ENCODE measurements at places on chromosomes 4 and X.

- no peak for DNase-seq
These were observed 444.9 kb downstream of the RAPGEF2 start for GRCh38 chr4:159547645-159548308.

GRCh38 chrX:107325467-107325866 is 119.1 kb downstream of the DNAAF6 start:
- no peak for DNase-seq

DNA sequence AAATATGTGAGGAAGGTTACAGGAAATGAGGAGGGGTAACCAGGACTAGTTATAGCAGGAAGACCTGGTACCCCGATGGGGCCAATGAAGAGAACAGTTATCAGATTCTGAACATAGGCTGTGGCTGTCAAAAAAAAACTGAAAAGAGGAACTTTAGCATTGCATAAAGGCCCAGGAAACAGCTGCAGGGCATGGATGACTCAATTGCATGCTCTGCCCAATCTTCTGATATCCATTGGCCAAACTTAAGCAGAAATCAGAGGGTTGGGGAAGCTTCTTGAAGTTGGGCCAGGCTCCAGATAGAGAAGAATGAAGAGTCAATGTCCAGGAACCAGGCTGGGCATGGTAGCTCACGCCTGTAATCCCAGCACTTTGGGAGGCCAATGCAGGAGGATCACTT is 1222.4 kb upstream of the PRKX start:
- no peak for DNase-seq

DNA sequence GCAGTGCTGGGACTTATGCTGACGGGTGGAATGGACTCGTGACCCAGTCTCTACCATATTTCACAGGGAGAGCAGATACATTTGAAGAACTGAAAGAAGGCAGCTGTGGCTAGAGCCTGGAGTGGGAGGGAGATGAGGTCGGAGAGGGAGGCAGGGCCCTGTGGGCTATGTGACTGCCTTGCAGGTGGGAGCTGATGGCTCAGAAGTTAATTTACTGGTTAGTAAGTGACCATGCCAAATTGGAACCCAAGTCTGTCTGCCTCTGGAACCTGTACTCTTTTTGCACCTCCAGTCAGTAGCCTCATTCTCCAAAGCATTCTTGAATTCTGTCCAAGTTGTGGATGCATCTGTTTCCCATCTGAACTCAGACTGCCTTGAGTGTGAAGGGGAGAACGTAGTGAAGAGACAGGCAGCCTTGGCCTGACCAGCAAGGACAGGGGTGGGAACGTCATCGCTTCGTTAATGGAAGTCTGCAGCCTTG is 92.3 kb downstream of the REPS2 start:
- no peak for DNase-seq

DNA sequence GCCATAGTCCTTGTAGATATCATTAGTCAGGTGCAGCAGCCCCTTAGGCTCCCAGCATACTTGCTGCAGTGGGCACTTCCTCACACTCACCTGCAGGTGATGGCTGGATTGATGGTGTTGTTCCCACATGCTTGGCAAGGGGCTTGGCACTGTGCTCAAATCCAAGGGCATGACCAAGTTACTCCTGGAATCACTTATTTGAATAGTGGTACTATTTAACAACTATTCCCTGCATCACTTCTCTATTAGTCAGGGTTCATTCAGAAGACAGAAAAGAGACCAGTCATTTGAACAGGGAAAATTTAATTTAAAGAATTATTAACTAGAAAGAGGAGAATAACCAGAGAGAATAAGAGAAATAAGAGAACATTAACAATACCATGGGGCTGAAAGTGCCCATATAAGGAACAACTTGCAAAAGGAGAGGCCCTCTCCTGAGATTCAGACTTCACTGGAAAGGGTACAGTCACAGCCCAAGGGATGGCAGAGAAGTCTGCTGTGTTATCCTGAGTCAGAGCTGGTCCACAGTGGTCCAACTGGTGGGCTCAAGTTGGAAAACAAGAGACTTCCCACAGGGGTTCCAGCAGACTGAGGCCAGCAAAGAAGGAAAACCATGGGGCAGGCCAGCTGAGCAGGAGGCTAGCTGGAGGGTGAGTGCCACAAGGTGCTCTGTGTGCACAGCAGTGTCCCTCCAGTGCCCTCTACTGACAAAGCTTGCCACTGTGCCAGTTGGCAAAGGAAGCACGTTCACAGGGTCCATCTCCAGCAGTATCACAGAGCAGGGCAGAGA is 9.8 kb downstream of the SPP1 start:
- no peak for DNase-seq

GRCh38 chr4:4323705-4324534 is 33.9 kb downstream of the ZBTB49 start:
- DNase-seq, result no peak

- DNase-seq, result no peak
These were observed 78.1 kb upstream of the FSTL5 start for GRCh38 chr4:162241857-162242256.

GRCh38 chr4:7929118-7929951 is 10.3 kb downstream of the AFAP1 start:
- DNase-seq, result no peak

GRCh38 chr4:137032222-137032621 is 500.1 kb downstream of the PCDH18 start:
- no peak for DNase-seq

DNA sequence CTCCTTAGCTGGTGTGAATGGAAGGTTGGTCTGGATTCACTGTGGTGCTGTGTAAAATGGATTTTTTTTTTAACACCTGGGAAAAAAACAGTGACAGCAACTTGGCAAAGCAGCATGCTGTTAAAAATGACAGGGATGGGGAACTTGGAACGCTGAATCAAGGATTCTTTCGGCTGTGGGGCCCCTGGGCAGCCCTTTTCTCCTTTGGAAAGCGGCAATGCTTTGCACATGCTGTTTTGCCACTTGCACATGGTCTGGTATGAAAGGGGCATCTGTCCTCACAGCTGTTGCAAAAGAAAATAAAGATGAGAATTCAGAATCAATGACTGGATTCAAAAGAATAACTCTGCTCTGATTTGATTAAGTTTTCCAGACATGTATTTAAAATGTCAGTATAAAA is 10.7 kb upstream of the PIGA start:
- DNase-seq, result no peak

DNA sequence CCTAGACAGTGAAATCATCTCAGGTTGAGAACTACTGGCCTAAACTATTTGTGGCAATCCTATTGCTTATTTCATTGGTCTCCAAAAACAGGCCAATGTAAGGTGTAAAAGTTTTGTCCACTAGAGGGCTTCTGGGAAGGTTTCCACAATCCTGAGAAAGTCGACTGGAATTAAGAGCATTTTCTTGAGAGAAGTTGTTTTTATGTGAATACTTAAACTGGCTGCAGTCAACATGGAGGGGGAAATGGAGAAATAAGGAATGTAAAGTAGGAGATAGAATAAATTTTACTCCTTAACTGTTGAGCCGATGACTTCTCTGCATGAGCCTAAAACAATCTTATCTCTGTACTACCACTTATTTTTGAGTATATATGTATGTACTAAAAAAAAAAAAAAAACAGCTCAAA is 11.0 kb upstream of the EIF4E start:
- no peak for DNase-seq

DNA sequence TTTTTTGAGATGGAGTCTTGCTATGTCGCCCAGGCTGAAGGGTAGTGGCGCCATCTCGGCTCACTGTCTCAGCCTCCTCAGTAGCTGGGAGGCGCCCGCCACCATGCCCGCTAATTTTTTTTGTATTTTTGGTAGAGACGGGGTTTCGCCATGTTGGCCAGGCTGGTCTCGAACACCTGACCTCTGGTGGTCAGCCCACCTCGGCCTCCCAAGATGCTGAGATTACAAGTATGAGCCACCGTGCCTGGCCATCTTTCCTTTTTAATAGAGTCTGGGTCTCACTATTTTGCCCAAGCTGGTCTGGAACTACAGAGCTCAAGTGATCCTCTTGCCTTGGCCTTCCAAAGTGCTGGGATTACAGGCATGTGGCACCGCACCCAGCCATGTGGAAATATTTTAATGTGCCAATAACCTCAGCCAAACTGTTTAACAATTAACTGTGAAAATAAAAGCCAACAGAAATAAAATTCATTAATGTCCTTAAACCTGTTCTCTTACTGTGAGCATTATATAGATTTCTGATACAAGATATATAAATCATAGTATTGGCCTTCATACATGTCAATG is 16.3 kb downstream of the PDS5A start:
- DNase-seq, result no peak

DNA sequence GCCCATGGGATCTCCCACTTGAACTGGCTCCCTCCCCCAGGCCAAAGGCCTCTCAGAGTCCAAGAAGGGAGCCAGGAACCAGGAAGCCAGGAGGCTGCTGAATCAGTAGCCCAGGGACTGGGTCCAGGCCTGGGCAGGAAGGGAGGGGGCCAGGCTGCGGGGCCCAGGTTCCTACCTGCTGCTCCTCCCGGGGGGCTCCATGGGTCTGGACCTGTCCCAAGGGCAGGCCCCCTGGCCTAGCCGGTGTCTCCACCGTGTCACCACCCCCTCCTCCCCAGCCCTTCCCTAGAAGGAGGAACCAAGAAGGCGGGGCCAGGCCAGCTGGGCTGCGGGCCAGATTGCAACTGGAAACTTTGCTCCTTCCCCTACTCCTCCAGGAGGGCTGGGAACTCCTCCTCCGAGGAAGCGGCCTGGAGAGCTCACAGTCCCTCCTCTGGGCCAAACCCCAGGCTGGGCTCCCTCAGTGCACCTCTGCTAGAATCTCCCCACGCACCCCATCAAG is at the start of gene IQSEC2:
IQSEC2 (minus strand) TSS at position 264 of the 502 bp plus-strand sequence.
- DNase-seq, result no peak

DNA sequence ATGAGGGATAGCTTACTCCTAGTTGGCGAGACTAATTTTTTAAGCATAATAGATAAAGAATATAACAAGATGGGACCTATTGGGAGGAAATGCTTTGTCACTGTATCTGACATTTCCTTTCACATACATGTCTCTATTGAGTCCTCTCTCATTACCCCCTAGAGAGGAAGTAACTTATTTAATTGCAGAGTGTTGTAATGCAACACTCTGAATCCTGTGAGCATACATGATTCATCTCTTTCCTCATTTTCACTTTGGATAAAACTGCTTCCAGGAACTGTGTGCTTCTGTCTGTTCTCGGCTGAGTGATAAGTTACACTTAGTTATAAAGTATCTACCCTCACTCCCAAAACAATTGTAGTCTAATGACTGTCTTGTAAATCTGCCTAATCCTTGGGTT is 266.1 kb upstream of the ANXA10 start:
- no peak for DNase-seq

- no peak for DNase-seq
These were observed 1.5 kb downstream of the COX18 start for GRCh38 chr4:73067971-73068394.

- DNase-seq, result no peak
These were observed 200.4 kb downstream of the ARHGAP24 start for GRCh38 chr4:85675076-85676049.

DNA sequence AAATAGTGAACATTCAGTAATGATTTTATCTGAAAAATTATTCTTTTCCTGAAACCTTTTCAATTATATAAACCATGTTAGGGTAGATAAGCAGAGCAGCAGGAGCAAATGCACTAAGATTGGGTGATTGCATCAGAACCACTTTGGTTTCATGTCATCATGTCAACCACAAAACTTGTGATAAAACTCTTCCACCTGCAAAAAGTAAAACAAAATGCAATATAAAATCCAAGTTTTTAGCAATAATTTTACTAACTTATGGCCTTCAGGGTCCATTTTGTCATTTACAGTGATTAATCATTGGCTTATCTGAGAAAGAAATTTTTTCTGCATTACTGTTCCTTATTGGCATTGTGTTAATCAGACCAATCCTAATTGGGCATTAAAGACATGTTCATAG is 42.4 kb downstream of the NHS start:
- no peak for DNase-seq

- no peak for DNase-seq
These were observed 340.9 kb upstream of the PITX2 start for GRCh38 chr4:110963662-110964280.

- DNase-seq, result no peak
These were observed 50.0 kb downstream of the NOP14 start for GRCh38 chr4:2913168-2913567.

- no peak for DNase-seq
These were observed 7.0 kb downstream of the SFRP2 start for GRCh38 chr4:153781717-153782416.

DNA sequence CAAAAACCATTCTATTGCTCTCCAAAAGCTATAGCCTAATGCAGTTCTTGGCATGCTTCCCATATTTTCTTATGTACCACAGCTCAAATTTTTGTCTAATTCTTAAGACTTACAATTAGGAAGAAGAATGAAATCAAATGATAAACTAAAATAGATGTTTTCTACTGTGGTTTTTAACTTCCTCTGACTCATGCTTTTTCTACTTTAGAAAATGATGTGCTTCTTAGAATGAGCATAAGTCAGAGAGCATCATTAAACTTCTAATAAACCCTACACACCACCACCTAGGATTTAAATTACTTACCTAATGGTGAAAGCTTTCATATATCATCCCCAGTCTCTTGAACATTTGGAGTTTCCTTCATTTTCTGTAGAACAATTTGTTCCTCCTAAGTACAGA is 217.0 kb upstream of the NDST3 start:
- DNase-seq, result no peak

DNA sequence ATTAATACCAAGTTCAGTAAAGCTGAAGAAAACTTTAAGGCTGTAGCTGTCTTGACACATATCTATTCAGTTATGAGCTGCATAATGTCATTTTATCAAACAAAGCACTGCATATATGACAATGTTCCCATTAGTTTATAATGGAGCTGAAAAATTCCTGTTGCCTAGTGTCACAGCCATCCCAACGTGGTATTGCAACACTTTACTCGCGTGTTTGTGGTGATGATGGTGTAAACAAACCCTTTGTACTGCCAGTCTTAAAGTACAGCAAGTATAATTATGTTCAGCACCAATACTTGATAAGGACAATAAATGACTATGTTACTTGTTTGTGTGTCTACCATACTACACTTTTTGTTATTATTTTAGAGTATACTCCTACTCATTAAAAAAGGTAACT is 1415.6 kb upstream of the PCDH7 start:
- no peak for DNase-seq
